Prostate gland (tissue), 2 donors: ENCODE measurements at places on chromosomes 5 and 9.

- no peak for DNase-seq
These were observed 55.5 kb upstream of the MEGF10 start for GRCh38 chr5:127235136-127235535.

DNA sequence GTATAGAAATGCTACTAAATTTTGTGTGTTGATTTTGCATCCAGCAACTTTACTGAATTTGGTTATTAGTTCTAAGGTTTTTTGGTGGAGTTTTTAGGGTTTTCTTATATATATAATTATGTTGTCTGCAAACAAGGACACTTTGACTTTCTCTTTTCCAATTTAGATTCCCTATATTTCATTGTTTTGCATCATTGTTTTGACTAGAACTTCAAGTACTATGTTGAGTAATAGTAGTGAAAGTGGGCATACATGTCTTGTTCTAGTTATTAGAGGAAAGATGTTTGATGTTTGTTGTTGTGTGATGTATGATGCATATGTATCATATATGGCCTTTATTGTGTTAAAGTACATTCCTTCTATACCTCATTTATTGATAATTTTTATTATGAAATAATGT is 362.3 kb upstream of the PRR16 start:
- no peak for DNase-seq

GRCh38 chr5:129746876-129747275 is 1.0 kb upstream of the MINAR2 start:
- DNase-seq: no peak

GRCh38 chr5:16952968-16953671 is 17.0 kb upstream of the MYO10 start:
- DNase-seq: no peak

GRCh38 chr9:69429281-69429680 is 104.3 kb downstream of the ENTREP1 start:
- DNase-seq: no peak

- no peak for DNase-seq
These were observed 197.0 kb downstream of the SYK start for GRCh38 chr9:90998573-90998972.

DNA sequence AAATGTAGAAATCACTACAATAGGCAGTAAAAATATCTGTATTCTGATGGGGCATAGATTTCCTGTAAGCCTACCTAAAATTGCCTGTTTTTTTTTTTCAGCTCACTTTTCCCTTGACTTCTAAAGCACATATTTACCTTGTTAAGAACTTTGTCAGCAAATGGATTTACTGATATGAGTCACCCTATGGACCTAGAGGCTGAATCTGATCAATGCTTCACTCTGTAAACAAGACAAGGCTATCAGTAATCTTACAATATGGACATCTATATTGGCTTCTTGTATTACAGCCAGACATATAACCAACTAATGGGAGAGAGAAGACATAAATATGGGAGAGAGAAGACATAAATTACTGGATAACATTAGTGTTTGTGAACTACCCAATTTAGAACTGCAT is 792.7 kb upstream of the CHD1 start:
- DNase-seq: no peak

DNA sequence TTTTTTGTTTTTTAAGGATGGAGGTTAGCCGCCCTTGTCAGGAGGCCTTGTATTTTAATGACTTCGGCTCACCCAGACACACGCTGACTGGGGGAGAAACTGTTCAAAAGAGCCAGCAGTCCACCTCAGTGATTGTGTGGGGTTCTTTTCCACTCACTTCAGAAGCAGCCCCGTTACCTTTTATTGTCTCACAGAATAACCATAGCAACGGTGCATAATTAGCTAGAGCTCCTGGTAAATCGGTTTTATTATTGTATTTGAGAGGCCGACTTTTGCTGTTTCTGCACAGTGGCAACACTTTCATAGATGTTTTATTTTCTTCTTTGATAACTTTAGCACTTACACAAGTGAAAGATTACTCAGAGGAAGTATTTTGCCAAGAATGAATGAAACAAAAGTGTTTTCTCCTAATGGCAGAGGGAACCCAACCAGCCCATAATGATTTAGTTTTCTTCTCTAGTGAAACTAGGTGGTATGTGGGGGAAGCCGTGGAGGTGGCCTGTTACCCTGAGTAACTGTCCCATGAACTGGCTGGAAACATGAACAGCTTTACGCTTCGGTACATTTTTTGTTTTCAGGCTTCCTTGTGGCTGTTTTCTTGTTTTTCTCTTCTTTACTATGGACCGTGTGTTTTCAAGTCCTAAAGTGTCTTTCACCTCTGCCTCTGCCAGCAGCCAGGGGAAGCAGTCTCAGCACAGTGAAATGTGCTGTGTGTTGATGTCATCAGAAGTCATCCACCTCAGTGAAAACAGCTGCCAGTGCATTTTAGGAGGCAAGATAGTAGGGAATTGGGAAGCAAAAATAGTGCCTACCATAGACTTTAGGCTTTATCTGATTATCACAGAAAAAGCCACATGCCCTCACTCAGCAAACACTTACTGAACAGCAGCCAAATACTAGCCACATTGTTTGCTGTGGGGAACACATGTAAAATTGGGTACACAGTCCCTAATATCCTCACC is 414.7 kb downstream of the KDM4C start:
- DNase-seq: no peak

- DNase-seq: no peak
These were observed 12.4 kb upstream of the CXXC5 start for GRCh38 chr5:139635606-139636206.

DNA sequence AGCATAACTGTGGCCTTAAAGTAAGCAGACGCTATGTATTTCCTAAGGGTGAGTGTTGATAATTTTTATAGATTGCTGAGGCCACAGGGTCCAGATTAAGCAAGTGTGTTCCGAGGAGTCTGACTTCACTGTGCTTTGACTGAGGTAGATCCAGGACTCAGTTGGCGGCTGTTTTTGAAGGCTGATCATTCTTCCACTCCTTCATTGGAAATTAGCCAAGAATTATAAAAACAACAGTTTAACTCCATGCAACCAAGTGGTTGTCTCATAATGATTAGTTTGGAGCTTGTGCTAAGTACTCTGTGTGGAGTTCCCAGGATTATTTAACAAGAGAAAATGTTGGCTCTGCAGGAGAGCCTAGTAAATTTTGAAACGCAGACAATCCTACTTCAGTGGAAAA is 19.1 kb downstream of the IQGAP2 start:
- DNase-seq: no peak

DNA sequence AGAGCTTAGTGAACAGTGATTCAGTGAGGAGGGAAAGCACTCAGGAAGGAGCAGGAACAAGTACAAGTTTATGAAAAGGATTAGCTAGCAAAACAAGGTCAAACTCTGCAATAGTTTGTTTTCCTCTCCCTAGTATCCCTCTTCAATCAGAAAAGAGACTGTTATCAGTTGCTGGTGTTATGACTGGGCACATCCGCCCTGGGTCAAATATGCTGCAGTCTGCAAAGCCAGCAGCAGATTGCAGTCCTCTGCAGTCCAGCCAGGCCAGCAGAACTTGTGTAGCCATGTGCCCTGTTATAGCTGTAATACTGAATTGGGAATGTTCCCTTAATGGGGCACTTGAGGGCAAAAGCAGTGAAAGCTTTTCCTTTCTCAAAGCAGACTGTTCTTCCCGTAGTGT is 12.0 kb downstream of the PCDHAC2 start:
- no peak for DNase-seq

DNA sequence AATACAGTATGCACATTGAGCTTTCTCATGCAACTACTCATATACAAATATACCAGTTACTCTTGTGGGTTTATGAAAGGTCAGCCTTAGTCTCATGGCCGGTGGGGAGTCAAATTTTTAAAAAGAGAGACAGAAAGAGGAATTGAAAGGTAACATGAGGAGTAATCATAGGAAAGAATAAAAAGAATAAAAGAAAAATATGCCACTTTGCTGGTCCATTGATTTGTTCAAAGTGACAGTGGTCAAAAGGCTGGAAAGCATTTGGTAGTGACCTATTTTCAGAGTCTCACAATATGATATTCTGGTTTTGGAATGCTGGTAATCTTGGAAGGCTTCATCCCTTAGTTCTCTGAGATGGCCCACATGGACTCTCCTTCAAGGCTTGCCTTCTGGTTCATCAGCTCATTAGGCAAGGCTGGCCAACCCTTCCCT is 67.0 kb downstream of the ZNF366 start:
- no peak for DNase-seq

DNA sequence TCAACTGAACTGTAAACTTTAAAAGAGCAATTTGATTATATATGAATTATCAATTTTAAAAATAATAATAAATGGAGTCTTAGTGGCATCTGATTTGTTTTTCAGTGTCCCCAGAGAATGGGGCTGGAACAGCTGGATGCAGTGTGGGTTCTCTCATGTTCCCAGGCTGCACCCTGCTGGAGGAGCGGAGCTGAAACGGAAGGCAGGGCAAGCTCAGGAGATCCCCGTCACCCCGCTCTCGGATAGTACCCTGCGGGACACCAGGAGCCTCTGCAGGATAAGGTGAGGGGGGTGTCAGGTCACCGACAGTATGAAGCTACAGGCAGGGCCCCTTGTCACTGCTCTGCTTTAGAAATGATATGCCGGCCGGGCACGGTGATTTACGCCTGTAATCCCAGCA is 57.3 kb downstream of the S1PR3 start:
- DNase-seq: no peak

GRCh38 chr9:28135549-28135948 is 562.3 kb upstream of the C9orf72 start:
- DNase-seq: no peak

GRCh38 chr5:5401095-5401494 is 21.4 kb upstream of the ICE1 start:
- DNase-seq: no peak

GRCh38 chr9:114317665-114318357 is 5.1 kb upstream of the ORM1 start:
- no peak for DNase-seq

DNA sequence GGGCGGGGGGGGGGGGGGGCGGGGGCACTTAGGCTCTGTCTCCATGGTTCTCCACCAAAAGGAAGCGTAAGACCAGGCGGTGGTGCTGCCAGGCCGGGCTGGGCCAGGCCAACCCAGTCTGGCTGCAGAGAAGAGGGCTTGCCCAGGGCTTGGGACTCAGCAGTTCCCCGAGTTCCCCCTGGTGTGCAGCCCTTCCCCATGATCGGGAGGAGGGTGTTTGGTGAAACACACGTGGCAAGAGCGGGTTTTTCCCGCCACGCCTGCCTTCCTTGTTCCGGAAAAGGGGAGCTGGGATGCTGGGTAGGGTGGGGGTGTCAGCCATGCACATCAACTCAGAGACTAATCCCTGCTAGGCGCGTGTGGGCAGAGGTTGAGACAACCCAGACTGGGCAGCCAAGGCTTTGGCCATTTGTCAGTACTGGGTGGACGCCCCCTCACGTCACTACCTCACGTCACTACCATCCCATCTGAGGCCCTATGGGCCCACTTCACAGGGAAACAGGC is 32.9 kb downstream of the PRRX2 start:
- DNase-seq: no peak

DNA sequence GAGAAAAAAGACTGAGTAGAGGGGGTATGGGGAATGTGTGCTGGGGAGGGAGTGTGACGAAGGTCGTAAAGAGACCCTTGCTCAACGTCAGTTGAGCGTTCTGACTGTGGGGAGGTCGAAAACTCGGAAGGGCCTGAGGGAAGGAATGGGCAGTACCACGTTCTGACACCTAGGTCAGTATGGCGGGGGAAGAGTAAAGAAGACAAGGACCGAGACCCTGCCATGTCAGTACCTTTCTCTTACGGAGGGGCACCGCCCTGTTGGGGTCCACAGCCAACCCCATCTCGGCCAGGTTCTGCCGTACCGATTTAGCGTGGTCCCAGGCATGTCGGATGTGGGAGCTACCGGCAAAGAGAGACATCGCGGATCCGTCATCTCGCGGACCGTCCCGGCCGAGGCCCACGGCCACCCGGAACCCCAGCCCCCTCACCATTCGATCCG is 375 bp downstream of the NOP16 start:
- DNase-seq: no peak

GRCh38 chr9:109558718-109559151 is 60.6 kb upstream of the PTPN3 start:
- DNase-seq: no peak
